ENCODE measurements at places on chromosomes 3 and 15.

GRCh38 chr3:46202535-46202934 lies 5.6 kb downstream of the CCR1 start:
- no peak for DNase-seq

DNA sequence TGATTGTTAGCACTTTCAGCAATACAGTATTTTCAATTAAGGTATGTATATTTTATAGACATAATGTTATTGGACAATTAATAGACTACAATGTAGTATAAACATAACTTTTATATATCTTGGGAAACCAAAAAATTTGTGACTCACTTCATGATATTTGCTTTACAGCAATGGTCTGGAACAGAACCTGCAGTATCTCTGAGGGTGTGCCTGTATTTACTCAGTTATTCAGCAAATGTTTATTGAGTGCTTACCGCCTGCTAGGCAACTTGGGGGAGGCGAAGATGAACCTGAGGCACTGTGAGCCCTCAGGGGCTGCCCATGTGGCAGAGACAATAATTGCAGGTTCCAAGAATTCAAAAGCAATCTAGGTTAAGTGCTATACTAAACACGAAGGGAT lies 144.8 kb downstream of the GABRB3 start:
- no peak for DNase-seq

DNA sequence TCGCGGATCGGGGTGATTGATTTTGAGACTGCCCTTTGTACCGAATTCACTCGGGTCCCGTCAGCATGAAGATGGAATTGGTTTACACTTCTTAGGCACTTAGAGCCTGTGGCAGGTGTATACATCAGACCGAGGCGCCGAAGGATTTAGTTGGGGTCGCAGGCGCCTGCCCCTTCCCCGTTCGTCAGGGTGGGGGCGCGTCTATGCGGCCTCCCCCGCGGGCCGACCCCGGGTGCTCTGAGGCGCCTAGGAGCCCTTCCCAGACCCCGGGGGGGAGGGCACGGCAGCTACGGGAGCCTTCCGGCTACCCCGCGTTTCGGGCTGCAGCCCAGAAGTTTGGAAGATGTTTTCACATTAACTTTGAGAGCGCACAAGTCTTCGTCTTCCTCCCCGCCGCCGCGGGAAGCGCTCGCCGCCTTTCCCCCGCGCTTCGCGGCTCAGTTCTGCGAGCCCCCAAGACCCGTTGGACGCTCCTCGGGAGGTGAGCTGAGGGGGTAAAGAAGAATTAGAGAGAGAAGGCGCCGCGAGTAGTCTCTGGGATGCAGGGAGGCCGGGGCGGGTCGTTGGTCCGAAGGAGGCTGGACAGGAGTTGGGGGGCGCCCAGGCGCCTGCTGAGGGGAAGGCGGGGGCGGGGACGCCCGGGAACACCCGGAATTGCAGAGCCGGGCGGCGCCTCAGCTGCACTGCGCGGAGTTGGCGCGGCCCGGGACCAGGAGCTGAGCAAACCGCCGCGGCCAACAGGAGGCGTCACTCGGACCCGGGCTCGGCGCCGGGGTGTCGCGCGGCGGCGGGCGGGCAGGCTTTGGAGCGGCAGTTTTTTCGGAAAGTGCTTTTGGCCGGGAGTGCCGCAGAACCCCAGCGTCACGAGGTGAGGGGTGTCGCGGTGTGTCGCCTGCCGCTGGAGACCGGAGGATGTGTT lies 780 bp downstream of the TIPARP start:
- no peak for DNase-seq

GRCh38 chr15:36585774-36586173 lies 6.3 kb downstream of the CDIN1 start:
- no peak for DNase-seq

DNA sequence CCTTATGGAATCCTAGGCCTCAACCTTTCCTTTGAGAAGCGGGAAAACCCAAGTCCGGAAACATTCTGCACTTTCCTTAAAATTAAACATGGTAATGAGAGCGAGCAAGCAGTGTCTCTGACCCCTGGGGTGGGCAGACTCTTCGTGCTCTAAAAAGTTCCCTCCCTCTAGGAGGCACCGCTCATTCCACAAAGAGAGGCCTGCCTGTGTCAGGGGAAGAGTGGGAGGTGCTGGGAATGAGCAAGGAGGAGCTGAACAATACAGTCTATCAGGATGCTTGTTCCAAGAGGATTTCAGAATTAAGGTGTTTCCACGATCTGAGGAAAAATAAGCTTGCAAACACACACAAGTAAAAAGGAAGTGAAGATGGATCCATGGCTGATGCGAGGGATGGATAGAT lies 6.0 kb upstream of the RLBP1 start:
- DNase-seq, result no peak

DNA sequence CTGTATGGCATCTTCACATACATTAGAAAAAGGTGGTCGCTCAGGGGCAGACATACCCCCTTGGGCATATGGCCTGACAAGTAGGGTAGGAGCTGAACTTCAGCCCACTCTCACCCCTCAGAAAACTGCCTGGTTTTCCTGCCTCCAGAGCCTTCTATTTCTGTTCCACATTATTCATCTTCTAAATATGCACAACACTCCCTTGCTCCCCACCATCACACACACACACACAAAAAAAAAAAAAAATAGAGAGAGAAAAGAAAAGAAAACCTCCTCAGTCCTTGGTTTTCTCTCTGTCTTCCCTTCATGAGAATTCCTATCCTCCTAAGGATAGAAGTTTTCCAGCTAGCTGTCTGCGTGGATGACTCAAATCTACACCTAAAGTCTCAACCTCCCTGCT lies 5.6 kb upstream of the ROPN1 start:
- DNase-seq, result no peak

All from BJ (cell line).